CD8-positive, alpha-beta memory T cell (primary cell): ENCODE measurements at places on chromosomes 4 and X. TPM values are rescaled to one million over a fixed set of nuclear protein-coding genes. Genes with fewer than 3 reads are reported as not detected.

DNA sequence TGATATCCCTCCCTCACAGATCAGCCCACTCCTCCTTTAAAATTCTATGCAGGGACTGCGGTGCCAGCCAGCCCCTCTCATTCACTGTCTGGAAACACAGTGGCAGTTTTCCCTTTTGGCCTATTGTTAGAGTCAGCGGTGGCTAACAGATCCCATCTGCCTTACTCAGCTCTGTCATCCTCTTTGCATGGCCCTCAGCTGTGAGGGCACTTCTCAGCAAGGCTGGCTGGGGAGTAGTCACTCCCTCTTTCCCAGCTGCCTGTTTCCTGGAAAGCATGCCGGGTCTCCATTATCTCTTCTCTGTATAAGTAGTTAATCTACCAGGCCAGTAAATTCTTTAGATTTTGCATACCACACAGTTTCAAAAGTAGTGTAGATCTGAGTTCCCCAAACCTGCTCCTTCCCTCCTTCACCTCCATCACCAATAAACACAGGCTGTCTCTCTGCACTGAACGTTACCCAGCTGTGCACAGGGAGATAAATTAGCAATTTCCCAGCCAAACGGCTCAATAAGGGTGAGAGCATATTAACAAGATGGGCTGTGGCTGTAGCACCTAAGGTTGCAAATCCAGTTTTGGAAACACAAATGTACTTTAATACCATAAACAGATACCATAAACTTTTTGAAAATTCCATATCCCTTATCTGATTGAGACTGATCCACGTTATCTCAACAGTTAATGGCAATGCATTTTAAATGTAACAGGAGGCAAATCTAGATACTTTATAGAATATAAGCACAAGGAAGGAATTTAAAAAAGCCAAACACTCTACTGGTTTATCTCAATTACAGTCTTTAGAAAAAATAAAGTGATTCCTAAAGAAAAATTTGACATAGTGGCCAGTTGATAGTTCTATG is 229.3 kb downstream of the ANKRD50 start:
- DNase-seq = no peak

DNA sequence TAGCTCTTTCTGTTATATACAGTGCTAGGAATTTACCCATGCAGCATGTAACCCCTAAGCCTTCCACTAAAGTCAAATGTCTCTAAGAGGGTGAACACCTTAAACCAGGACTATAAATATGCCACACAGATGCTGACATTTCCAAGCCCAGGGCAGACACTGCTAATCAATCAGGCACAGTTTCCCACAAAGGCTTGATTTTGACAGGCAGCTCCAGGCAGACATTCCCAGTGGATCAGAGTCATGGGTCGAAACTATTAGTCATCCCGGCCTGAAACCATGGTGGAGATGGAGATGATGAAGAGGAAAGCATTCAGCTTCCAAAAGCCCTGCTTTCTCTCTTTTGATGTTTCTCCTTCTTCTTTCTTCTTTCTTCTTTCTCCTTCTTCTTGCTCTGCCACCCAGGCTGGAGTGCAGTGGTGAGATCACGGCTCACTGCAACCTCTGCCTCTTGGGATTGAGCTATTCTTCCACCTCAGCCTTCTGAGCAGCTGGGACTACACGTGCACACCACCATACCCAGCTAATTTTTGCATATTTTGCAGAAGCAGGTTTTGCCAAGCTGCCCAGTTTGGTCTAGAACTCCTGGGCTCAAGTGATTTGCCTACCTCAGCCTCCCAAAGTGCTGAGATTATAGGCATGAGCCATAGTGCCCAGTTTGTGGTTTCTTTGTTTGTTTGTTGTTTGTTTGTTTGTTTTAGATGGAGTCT is 21.0 kb upstream of the SORCS2 start:
- DNase-seq = no peak

GRCh38 chrX:51496501-51497291 is at the start of gene NUDT11:
TSS of gene NUDT11 (minus strand) at chrX:51496592. CDS start at chrX:51496444, 148 bp downstream.
- DNase-seq = peak; percentile 10

GRCh38 chr4:170758988-170759387 is 669.2 kb upstream of the AADAT start:
- no peak for DNase-seq

DNA sequence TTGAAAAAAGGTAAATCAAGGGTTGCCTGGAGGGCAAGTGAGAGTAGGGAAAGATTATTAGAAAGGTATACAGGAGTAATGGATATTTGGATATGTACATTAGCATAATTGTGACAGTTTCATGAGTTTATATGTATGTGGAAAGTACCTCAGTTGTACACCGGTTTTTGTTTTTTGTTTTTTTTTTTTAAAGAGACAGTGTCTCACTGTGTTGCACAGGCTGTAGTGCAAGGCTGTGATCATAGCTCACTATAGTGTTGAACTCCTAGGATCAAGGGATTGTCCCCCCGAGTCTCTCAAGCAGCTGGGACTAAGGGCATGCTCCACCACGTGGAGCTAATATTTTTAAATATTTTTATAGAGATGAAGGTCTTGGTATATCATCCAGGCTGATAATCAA is 15.3 kb upstream of the HPGD start:
- DNase-seq = no peak

GRCh38 chrX:13370713-13371112 is 50.9 kb upstream of the ATXN3L start:
- DNase-seq = no peak

DNA sequence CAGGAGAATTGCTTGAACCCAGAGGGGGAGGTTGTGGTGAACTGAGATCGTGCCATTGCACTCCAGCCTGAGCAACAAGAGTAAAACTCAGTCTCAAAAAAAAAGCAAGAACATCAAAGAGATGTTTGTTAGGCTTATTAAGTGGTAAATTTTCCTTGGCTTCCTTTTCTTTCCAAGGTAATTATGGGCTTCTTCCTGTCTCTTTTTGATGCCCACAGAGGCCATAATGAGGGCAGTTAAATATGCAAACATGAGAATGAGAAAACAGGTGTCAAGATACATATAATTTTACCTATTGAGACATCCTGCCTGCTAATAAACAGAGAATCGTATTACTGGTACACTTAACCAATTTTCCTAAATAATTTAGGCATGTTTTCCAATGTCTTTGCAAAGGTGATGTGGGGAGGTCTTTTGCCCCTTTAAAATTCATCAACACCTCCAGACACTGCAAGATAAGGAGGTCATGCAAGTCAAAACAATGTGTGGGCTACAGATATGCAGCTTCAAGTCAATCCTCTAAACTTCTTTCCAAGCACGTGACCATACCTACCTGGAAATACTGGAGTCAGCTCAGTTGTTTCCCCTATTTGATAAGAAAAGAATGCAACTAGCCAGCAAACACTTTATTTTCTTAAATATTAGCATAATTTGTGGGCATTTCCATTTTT is 2.7 kb downstream of the SLC39A8 start:
- no peak for DNase-seq

GRCh38 chrX:6498324-6498723 is 36.6 kb downstream of the VCX3A start:
- no peak for DNase-seq

- DNase-seq = no peak
Observed at GRCh38 chr4:121421594-121421993, 40.8 kb upstream of the QRFPR start.

- no peak for DNase-seq
Observed at GRCh38 chr4:26139310-26139924, 181.4 kb upstream of the RBPJ start.

DNA sequence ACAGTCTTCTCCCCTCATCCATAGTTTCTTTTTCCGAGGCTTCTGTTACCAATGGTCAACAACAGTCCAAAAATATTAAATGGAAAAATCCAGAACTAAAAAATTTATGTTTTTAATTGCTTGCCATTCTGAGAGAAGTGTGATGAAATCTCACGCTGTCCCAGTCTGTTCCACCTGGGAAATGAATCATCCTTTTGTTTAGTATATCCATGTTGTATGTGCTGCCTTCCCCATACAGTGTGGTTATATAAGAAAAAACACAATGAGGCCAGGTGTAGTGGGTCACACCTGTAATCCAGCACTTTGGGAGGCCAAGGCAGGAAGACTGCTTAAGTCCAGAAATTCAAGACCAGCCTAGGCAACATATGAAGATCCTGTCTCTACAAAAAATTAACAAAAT is 161.6 kb downstream of the CHIC2 start:
- DNase-seq = no peak

DNA sequence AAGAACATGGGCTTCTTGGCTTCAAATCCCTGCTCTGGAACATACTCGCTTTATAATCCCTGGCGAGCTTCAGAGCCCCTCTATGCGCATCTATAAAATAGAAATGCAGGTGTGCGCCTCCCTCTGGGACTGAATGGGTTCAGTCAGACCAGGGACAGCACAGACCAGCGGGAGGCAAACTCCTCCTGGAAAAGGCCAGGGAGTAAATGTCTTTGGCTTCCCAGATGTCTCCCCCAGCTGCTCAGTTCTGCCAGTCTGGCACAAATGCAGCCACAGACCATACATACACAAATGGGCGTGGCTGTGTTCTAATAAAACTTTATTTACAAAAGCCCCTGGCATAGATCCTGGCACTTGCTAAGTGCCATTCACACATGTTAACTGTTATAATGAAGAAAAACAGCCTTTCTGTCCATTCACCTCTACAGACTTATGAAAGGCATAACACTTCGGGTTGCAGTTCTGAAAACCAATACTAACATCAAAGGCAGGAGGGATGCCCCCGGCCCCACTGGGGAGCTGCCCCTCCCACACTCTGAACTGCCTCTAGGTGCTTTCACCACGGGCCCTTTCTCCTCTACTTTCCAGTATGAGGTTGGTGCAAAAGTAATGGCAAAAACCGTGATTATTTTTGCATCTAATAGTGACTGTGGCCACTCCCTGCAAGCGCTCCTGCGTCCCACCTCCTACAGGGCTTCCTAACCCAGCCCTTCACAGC is 4.6 kb downstream of the JAKMIP1 start:
- DNase-seq = no peak

GRCh38 chr4:35538807-35539206 is 705.5 kb downstream of the ARAP2 start:
- DNase-seq = no peak

- no peak for DNase-seq
Observed at GRCh38 chrX:46588263-46588662, 14.7 kb downstream of the CHST7 start.

DNA sequence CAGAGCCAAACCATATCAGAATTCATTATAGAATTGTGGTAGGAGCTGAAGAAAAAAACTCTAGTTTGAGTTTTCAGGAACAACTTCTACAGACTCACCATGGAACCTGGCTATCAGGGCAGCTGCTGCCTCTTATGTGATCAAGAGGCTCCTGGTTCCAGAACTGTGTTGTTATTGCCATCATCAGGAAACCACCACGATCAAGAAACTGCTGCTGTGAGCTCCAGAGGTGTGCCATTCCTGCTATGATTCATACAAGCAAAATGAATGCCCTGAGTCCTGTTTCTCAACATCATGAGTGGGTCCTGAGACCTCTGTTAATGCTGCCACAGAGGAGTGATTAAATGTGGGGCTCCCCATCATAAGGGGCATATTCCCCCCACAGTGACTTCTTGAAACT is 43.7 kb downstream of the TASL start:
- no peak for DNase-seq

DNA sequence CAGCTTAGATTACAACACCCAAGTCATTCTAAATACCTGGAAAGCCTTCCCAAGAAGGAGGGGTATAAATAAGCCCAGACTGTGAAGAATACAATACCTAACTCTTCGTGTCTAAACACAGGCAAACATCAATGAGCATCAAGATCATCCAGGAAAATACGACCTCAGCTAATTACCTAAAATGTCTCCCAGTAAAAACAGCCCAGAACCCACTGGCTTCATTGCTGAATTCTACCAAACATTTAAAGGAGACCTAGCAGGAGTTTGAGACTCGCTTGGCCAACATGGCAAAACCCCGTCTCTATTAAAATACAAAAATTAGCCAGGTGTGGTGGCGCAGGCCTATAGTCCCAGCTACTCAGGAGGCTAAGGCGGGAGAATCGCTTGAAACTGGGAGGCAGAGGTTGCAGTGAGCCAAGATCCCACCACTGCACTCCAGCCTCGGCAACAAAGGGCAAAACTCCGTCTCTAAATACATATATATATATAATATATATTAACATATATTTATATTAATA is 19.1 kb upstream of the HSFX4 start:
- no peak for DNase-seq

- no peak for DNase-seq
Observed at GRCh38 chrX:67500617-67501016, 43.2 kb upstream of the AR start.

GRCh38 chrX:78997870-78998558 is 52.8 kb downstream of the P2RY10 start:
- DNase-seq = peak; percentile 4

Gene AP1S2
- total RNA-seq = 33.8 TPM

Gene CYBB
- total RNA-seq = 3.7 TPM

Gene ACSL4
- total RNA-seq = 69.6 TPM

Gene TLR3
- total RNA-seq = 0.33 TPM

Gene EFHC2
- total RNA-seq = 0.18 TPM

Gene USP26
- total RNA-seq = not detected

Gene ARHGEF9
- 18.3 TPM for total RNA-seq

Gene VCX2
- not detected for total RNA-seq

Gene MAGEA9B
- not detected for total RNA-seq

Gene PNMA6A
- total RNA-seq = 1.8 TPM

Gene KLHL5
- total RNA-seq = 11.7 TPM

Gene ATP6AP1
- 43.0 TPM for total RNA-seq
